ENCODE measurements at places on chromosomes 2 and 18.

DNA sequence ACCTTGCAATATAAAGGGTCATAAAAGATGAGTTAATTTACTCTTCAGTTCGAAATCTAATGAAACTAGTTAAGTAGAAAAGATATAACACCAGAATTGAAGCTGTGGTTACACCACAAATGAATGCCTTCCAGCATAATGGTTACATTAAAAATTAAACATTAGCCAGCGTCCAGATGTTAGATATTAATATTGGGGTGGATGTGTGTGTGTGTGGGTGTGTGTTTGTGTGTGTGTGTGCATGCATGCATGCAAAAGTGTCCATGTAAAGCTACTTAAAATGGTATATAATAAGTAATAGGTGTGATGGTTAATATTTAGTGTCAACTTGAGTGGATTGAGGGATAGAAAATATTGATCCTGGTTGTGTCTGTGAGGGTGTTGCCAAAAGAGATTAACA lies 170.4 kb upstream of the FN1 start:
- DNase-seq = no peak

- DNase-seq = no peak
Measured at GRCh38 chr2:85511008-85511811, 27.8 kb upstream of the MAT2A start.

- DNase-seq = no peak
Measured at GRCh38 chr2:45237850-45238542, 228.7 kb upstream of the SIX2 start.

DNA sequence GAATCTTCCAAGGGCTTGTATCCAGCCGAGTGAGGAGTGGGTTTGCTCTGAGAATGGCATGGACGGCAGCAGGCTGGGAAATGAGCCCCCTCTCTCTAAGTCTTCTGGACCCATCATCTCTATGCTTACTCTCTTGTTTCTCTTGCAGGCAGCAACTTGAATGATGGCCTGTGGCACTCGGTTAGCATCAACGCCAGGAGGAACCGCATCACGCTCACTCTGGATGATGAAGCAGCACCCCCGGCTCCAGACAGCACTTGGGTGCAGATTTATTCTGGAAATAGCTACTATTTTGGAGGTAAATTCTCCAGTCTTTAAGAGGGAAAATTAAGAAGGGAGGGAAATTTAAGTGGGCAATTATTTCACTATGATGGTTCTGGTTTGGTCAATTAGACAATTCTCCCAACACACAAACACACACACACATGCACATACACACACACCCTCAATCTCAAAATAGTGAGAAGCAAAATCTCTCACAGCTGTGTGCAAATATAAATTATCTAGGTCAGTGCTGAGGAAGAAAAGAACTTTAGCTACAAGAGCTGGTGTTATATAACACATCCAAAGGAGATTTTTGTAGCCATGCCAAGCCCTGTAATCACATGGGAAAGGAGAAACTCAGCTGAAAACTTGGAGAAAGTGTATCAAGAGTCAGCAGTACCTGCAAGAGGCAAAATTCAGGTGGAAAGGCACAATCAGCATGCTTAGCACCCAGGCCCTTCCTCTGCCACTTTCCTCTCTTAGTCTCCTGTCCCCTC lies 499.2 kb downstream of the CNTNAP5 start:
- DNase-seq = no peak

DNA sequence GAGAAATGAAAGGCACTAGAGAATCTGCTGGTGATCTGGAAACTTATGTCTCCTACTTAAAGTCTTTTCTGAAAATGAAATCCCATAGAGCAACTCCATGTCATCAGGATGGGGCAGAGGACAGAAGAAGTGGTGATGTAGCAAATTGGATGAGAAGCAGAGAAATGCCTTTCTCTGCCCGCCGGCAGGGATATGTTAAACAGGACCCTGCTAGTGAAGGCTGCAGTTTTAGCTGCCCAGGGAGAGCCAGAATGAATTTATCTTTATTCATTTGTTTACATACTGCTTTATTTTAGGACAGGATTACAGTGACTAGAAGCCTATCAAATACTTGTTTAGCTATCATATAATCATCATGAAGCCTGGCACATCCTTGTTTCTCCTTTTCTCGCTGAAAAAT lies 247.0 kb downstream of the DOK6 start:
- no peak for DNase-seq

GRCh38 chr18:70499218-70499691 lies 210.4 kb downstream of the SOCS6 start:
- no peak for DNase-seq

- DNase-seq = no peak
Measured at GRCh38 chr2:147294825-147295392, 549.9 kb upstream of the ACVR2A start.

- DNase-seq = no peak
Measured at GRCh38 chr18:24168496-24168895, 29.6 kb downstream of the CABYR start.

DNA sequence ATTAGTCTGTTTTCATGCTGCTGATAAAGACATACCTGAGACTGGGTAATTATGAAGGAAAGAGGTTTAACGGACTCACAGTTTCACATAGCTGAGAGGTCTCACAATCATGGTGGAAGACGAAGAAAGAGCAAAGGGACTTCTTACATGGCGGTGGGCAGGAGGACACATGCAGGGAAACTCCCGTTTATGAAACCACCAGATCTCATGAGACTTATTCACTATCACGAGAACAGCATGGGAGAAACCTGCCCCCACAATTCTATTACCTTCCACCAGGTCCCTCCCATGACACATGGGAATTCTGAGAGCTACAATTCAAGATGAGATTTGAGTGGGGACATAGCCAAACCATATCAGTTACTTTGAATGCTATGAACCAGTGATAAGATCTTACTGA lies 44.1 kb downstream of the SCTR start:
- DNase-seq = no peak

- DNase-seq = no peak
Measured at GRCh38 chr18:2240311-2240705, 331.0 kb downstream of the METTL4 start.

DNA sequence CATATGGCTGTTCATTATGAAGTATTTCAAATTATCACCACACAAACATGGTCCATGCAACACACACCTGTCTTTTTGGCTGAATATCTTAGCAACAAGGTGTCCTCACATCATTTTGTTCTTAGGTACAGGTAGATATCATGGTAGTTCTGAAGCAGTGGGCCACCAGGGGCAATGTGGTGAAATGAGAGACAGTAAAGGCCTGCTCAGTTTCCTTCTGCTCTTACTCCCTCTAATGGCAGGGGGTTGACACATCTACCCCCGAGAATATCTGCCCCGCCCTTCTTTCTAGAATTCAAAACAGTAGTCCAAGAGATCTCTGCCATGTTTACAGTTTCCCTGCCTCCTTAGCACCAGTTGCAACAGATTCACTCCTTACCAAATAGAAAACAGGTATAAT lies 147.0 kb upstream of the KLHL14 start:
- no peak for DNase-seq

- no peak for DNase-seq
Measured at GRCh38 chr2:237631801-237632585, 4.6 kb downstream of the LRRFIP1 start.

DNA sequence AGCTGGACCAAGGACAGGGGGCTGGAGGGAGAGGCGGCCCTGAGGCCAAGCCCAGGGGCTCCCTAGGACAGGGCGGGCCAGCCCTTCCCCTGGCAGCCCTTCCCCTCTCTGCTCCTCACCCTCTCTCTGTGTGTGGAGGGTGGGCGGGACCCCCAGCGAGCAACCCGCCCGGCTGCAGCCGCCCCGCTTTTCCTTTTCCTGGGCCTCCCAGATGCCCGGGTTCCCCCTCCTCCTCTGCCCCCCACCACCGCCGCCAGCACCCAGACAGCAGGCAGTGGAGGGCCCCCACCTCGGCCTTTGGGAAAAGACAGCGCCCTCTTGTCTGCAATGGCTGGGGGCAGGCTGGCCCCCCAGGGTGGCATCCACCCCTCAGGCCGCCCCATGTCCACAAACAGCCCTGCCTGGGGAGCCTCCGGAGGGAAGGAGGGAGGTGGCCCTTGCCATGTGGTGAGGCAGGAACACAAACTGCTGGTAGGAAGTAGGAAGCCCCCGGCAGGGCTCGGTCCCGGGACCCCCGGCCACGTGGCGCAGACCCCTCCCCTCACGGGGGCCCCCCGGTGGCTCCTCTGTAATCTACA lies 135.1 kb upstream of the CTDP1 start:
- no peak for DNase-seq

- no peak for DNase-seq
Measured at GRCh38 chr2:236158969-236159777, 9.0 kb downstream of the GBX2 start.

DNA sequence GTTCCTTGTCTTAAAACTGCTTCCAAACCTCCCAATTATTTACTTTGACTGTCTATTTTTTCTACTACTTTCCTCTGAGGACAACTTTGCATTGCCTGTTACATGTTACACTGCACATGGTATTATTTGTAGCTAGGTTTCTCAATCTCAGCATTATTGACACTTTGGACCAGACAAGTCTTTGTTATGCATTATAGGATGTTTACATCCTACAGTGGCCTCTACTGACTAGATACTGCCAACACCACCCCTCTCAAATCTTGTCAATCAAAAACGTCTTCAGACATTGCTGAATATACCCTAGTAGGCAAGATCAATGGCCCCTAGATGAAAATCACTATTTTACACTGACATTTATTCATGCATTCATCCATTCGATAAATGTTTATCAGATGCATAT lies 129.6 kb upstream of the DNAJC10 start:
- no peak for DNase-seq

- DNase-seq = no peak
Measured at GRCh38 chr2:150162241-150162942, 325.1 kb downstream of the RND3 start.

DNA sequence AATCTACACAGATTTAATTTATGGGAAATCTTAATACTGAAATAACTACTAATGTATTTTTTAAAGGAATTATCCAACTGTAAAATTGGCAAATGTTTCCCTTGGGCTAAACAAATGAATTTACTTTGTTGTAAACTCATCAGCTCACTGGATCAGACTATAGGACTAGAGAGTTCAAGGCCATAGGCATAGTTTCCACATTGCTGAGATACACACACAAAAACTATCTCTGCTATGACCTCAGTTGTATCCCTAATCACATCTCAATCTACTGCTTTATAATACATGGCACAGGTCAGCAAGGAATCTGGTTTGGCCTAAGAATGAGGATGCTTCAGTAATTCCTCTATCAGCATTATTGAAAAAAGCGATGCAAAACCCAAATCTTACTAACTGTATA lies 101.1 kb upstream of the SLC39A10 start:
- DNase-seq = no peak

- no peak for DNase-seq
Measured at GRCh38 chr2:179226203-179226960, 38.2 kb downstream of the SESTD1 start.

GRCh38 chr2:208607694-208608093 lies 201.1 kb downstream of the PTH2R start:
- no peak for DNase-seq

DNA sequence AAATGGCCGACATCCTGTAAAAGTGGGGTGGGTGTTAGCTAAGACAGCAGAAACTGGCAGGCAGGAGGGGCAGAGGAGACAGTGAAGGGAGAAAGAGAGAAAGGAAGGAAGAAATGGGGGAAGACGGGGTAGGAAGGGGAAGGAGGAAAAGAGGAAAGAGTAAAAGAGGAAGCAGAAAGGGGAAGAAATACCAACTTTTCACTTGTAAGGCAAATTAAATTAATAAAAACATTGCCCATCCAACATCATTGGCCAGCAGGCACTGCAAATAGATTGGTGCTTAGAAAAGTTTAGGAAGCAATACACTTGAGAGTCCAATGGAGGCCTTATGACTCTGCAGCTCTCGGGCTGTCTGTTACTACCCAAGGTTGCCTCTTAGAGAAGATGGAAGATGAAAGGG lies 116.7 kb downstream of the TNS1 start:
- DNase-seq = no peak

DNA sequence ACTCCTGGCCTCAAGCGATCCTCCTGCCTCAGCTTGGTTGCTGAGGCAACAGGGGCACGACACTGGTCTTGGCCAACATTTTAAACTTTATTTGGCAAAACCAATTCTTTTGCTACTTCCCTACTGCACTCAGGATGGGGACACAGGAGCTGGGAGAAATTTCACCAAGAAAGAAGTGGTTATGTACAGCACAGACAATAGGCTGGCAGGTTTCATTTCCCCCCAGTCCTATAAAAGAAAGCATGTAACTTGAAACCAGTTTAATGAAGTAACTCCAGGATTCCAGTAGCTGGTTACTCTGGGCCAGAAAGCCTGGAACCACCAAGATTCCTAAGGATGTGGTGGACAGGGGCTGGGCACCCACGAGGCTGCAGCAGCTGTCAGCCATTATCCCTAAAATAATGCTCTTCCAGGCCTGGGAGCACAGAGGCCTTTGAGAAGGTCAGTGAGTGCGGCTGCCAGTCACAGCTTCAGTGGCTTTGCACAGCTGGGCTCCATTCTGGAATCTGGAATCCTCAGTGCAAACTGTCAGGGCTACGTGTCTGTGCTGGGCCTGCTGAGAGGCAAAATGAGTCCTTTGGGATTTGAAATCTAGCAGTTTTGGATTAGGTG lies 142.3 kb upstream of the ITGA6 start:
- DNase-seq = no peak
